ENCODE measurements at places on chromosomes 16 and 17. TPM values are rescaled to one million over a fixed set of nuclear protein-coding genes. Genes with fewer than 3 reads are reported as not detected.

KRT28 gene
- total RNA-seq: not detected

AXIN2 gene
- 5.7 TPM for total RNA-seq

CD300LB gene
- total RNA-seq: not detected

CCL13 gene
- total RNA-seq: 98.0 TPM

All from heart left ventricle (tissue), 16 donors.